ENCODE measurements at places on chromosomes 4 and X.
A peak's percentile ranks its signal among the peaks of the same experiment; 100 is the strongest.

GRCh38 chrX:12467321-12467720 lies 323.9 kb upstream of the PRPS2 start:
- no peak for DNase-seq

DNA sequence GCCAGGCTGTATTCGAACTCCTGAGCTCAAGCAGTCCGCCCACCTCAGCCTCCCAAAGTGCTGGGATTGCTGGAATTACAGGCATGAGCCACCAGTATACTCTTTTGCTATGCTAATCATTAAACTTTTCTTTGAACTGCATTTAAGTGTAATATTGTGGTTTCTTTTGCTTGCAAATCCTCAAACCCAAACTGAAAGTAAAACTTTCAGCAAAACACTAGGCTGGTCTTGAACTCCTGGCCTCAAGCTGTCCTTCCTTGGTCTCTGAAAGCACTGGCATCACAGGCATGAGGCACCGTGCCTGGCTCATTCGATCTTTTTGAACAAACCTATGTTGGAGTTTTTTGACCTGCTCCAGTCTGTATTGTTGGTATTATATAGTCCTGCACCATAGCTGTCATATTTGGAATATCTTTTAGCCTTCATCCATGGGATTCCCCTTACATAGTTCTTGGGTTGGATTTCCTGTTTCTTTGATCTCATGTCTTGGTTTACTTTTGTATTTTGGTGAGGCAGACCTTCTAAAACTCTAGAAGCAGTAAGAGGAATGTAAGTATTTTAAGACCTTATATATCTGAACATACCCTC lies 34.1 kb downstream of the MOB1B start:
- DNase-seq: no peak

DNA sequence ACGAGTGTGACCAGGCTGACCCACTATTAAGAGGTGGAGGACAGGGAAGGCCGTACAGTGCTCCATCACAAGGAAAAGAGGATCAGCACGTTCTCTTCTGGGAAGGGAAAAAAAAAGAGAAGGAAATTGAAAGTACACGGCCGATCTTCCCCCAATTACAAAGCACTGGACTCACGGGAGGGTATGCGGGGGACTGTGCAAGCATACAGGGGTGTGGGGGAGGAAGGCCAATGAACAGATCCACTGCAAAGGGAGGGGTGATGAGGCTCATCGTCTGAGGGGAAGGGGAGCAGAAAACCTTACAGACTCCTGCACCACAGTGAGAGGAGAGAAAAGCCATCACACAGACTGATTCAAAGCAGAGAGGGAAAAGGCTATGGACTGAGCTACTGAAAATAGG lies 1.1 kb downstream of the ELK1 start:
- no peak for DNase-seq

GRCh38 chrX:131633285-131633917 lies 89.5 kb downstream of the OR13H1 start:
- DNase-seq: peak; percentile 5

- no peak for DNase-seq
These were observed 1.2 kb upstream of the NEUROG2 start for GRCh38 chr4:112517067-112517634.

DNA sequence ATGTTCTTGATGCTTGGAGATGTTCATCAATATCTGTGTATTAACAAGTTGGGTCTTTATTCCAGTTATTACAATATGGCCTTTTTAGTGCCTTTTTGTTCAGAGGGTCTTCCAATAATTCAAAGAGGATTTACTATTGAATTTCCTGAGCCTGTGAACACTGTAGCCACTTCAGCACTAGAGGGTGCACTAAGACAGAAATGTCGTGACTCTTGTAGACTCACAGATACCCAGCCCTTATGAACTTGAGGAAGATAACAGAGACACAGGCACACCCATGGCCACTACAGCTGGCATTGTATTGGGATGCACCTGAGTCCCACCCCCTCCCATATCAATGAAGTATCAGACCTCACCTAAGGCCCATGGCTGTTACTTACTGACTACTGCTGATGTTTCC lies 54.4 kb upstream of the ACTRT1 start:
- DNase-seq: no peak

DNA sequence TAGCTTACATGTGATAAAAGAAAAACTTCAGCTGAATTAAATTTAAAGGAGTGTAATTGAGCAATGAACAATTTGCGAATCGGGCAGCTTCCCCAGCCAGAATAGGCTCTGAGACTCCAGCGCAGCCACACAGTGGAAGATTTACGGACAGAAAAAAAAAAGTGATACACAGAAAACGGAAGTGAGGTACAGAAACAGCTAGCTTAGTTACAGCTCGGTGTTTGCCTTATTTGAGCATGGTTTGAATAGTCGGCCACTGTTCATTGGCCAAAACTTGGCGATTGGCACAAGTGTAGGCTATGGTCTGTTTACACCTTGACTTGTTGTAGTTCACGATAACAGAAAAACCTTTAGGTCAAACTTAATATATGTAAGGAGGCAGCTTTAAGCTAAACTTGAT lies 16.7 kb upstream of the SUPT20HL1 start:
- no peak for DNase-seq

- no peak for DNase-seq
These were observed 1504.5 kb upstream of the PCDH10 start for GRCh38 chr4:131644619-131645018.

DNA sequence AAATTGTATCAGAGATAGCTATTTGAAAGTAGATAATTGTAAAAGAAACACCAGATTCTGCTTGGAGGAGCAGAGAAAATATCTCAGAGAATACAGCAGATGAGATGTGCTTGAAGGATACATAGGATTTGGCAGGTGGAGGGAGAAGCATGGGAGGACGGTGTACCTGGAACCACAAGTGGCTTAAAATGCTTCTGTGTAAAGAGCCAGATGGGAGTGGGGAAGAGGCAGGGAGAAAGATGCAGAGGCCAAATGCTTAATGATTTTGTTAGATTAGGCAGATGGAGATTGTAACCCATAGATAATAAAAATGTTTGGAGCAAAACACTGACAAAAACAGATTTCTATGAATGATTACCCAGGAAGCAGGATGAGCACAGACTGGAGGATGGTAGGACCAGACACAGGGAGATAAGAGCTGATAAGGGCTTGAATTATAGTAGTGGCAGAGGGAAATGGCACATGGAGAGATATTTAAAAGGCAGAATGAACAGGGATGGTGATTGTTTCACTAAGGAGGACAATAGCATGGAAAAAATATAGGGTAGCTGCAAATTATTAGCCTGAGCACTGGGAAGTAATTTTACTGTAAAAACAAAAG lies 145.7 kb upstream of the TBC1D9 start:
- no peak for DNase-seq

GRCh38 chr4:153518001-153518400 lies 51.8 kb downstream of the TMEM131L start:
- DNase-seq: no peak

DNA sequence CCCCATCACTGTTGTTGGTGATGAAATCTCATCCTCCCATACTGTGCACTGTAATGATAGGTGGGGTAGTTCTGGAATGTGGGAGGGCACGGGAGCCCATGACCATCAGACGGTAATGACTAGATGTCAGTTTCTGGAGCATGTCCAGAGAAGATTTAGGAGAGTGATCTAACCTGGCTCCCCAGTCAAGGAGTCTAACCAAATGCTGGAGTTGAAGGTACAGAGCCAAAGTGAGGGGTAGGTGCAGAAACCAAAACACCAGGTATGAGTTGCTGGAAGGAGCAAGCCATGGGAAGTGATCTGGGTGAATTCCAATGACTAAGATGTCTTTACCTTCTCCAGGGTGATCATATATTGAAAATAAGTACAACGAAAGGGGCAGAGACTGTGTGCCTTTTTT lies 296.9 kb downstream of the INPP4B start:
- no peak for DNase-seq

DNA sequence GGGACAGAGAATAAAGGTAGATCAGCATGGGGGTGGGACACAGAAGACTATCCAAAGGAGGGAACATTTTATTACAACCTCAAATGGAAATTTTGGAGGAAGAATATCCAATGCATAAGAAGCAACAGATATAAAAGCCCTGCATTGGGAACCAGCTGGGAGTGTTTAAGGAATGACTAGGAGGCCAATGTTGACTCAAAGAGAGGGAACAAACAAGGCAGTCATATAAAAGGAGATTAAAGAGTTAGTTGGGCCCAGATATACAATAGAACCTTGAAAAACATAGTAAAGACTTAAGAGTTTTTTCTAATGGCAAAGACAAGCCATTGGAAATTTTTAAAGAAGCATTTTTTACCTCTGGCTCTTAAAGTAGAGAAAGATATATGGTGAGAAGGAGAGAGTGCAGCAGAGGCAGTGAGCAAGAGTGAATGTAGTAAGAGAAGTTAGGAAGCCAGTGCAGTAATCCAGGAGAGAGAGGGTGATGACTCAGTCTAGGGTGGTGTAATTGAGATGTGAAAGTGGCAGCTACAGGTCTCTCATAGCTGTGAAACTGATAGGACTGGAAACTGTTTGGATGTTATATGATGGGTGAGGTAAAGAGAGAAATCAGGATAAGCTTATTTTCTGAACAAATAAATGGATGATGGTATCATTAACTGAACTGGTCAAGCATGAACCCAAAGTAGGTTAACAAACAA lies 182.2 kb upstream of the ATOH1 start:
- DNase-seq: no peak

GRCh38 chr4:133600008-133600407 lies 450.9 kb downstream of the PCDH10 start:
- no peak for DNase-seq

DNA sequence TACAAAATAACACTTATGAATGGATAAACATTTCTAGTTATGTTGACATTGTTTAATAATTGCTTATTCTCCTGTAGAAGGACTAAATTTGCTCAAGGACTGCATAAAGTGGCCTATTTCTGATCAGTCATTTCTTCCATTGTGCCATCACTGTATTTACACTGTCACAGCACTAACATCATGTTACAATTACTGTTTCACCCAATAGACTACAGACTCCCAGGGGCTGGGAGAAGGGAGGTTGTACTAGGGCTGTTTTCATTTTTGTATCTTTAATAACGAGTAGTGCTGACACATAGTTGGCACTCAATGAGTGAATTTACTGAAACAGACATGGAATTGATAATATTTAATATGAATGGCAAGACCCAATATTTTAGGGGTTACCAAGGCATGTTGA lies 139.5 kb downstream of the SLC10A7 start:
- DNase-seq: no peak

DNA sequence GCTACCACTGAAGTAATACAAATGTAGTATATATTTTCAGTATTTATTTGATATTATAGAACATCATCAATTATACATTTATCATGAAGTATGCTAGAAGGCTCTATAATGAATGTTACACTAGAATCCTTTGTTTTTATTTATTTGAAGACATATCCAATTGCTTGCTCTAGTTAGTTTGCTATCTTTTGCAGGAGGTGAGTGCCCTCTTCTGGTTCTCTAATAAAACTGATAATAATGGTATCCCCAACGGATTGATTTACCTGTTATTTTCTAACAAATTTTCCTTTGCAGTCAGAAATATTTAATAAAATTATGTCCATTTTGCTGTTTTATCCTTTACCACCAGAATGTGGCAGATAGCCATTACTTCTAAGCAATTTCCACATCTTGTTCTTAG lies 274.3 kb upstream of the TACR3 start:
- DNase-seq: no peak

DNA sequence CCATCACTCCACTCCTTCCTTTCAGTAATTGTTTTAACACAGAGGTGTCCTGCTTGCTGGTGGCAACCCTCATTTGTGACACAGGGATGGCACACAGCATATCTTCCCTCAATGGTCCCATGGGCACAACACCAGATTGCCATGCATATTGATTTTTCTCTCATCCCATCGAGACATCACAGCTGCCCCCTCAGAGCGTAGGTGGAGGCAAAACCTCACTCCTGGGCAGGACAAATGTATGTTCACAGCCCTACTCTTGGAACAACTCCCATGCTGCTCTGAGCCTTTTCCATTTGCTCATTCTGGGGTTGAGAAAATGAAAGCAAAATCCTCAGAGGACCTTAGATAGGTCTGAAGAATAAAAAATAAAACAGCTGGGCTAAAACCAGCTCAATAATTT lies 172.2 kb downstream of the GABRB1 start:
- DNase-seq: no peak

DNA sequence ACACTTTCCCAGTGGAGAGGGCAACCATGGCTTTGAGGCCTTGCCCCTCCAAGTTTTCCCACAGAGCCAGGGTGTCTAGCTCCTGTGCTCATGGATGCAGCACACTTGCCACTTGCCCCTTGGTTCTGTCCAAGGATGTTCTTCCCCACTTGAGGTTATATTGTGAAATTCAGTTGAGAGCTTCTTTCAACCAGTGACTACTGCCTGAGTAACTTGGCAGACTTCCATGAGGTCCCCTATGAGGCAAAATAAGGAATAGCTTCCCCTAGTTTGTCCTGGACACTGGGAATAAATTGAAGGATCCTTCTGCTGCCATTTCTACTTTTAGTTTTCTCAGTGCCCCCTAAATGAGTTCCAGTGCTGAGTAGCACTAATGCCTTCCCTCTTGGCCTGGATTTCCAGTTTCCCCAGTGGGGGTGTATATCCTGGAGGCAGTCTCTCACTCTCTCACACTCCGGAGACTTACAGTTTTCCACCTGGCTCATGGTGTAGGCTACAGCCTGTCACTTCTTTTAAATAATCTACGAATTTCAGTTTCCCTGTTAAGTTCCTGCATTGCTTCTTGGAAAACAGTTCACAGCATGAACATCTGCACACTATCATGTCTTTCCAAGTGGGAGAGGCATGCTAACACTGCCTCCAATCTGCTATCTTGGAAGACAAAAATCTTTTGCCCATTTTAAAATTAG lies 36.4 kb upstream of the ADH4 start:
- DNase-seq: no peak

DNA sequence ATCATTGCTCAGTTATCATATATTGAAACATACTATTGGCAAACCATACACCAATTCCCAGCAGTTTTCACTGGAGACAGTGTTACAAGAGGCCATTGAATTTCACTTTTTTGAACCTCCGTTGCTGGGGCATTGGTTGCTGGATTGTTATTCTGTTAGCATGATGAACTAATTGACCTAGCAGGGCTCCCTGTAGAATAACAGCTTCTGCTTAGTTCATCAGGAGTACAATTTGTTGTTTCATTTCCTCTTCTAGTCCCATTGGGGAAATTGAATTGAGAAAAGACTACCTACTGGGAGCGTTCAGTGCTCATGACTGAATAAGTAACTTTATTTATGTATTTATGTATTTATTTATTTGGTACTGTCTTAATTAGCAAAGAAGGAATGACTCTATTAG lies 151.6 kb downstream of the SLIT2 start:
- DNase-seq: no peak

GRCh38 chrX:44765556-44765955 lies 78.3 kb upstream of the DUSP21 start:
- no peak for DNase-seq

DNA sequence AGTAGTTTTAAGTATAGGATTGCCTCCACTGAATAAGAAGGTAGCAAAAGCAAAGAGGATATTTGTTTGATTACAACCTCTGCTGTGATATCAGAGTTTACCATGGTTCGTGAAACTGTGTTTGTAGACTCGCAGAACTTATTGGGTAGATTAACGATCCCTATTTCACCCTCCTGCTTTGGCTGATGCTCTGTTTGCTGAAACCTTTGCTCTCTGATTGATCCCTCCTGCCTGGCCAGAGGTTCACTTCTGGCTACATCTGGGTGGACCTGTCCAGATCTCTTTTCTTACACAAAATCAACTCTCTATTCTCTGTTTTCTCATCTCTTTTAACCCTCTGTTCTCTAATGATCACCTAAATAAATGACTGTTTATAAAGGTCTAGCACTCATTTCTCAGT lies 37.9 kb upstream of the TMEM192 start:
- no peak for DNase-seq

GRCh38 chr4:94175553-94176261 lies 32.0 kb upstream of the SMARCAD1 start:
- no peak for DNase-seq

- DNase-seq: no peak
These were observed 466.1 kb downstream of the ADGRL3 start for GRCh38 chr4:61666244-61666643.

Measured in stimulated activated CD4-positive, alpha-beta T cell treated with anti-CD3 and anti-CD28 coated beads, TNF-alpha, amount 100 ng/mL, for 24 hours (primary cell).